Sigmoid colon (tissue), 7 donors: ENCODE measurements at places on chromosomes 6 and 20. TPM values are rescaled to one million over a fixed set of nuclear protein-coding genes. Genes with fewer than 3 reads are reported as not detected.

DNA sequence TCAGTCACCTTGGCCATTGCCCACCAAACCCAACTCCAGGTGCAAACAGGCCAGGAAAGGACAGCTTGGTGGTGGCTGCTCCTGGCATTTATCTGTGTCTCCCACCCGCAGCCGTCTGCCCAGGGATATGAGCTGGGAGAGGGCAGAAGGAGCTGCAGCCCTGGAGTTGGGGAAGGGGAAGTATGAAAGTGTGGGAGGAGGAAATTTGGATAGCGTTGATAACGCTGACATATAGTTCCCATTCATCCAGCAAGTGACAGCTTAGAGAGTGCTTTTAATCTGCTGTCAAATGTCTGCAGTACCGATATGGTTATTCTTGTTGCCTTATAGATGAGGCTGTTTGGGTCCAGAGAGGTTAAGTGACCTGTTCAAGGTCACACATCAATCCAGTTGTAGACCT lies 741 bp downstream of the KCNK16 start:
- no peak for DNase-seq

- no peak for DNase-seq
Observed at GRCh38 chr6:164247106-164247505, 832.6 kb downstream of the QKI start.

- no peak for DNase-seq
Observed at GRCh38 chr6:120005292-120005976, 655.9 kb upstream of the MAN1A1 start.

GRCh38 chr6:69216127-69216526 lies 580.7 kb downstream of the LMBRD1 start:
- no peak for DNase-seq

- DNase-seq: peak; percentile 71
Observed at GRCh38 chr20:37315452-37316110, 26.1 kb downstream of the MANBAL start.

- DNase-seq: no peak
Observed at GRCh38 chr6:114783083-114783482, 440.3 kb upstream of the HS3ST5 start.

Gene EBF4
- total RNA-seq: 14.8 TPM

Gene CCDC167
- 16.0 TPM for total RNA-seq

Gene PRICKLE4
- 4.6 TPM for total RNA-seq
